ENCODE measurements at places on chromosomes 11 and 22.

GRCh38 chr11:2548596-2548995, 103.8 kb downstream of the KCNQ1 start:
- no peak for DNase-seq

DNA sequence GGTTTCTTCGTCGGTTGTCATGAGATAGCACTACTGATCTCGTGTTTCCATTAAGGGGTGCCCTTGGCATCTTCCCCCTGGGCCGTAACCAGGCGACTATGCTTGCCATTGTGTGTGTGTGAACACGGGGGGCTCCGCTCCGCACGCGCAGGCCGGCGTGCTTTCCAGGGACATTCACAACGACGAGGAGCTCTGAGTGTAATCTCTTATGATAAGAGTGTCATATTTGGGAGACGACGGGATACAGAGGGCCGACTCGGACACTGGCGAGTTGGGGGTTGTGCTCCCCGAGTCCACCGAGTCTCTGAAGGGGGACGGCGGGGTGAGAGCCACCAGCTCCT, 170.9 kb upstream of the CTSC start:
- DNase-seq: no peak

- no peak for DNase-seq
Measured at GRCh38 chr22:49824185-49824925, 3.3 kb downstream of the BRD1 start.

DNA sequence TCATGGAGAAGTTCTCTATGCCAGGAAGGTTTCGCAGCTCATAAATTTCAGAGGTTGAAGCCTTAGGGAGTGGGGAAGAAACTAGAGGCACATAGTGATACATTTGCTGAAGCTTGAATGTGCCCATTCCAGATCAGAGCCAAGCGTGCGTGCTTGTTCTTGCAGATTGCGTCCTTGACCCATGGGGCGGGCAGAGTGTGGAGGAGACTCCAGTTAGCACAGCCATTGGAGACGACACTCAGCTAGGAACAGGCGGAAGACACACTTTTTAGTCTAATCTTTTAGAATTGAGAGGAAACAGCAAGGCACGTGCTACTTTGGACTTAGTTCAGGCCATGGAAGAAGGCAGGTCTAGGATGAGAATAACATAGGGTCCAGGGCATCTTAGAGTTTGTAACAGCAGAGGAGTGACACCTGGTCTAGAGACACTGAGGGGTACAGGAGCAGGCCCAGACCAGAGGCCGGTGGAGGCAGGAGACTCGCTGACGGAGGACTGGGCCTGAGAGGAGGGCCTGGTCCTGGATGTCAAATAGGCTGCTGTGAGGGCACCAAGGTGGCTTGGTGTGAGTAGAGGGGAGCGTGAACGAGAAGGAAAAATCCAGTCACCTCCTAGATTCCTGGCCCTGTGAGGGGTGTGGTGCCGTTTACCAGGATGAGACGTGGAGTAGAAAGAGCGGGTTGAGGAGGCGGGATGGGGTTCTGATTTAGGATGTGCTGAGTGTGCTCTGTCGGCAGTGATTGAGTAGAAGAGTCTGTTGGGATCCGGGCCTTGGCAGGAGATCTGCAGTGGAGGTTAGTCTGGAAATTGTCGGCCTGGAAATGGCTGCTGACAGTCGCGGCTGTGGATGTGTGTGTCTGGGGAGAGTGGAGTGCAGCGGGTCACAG, 154.7 kb downstream of the TBC1D22A start:
- DNase-seq: no peak

GRCh38 chr11:17801166-17801565, 66.6 kb downstream of the KCNC1 start:
- no peak for DNase-seq

Data from Kasumi-1 (cell line).